Fibroblast of skin of abdomen (primary cell): ENCODE measurements at places on chromosomes 12 and 14.

DNA sequence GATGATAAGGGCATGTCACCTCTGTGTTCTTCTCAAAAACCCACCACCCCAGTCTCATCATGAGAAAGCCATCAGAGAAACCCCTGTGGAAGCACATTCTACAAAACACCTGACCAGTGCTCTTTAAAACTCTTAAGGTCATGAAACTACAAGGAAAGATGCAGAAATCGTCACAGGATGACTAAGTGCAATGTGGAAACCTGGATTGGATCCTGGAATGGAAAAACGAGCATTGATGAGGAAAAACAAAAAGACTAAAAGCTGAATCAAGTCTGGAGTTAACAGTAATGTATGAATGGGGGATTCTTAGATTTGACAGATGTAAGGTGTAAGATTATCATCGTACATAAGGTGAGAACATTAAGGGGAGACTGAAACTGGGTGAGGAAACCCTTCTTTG lies 211.0 kb downstream of the TBX5 start:
- no peak for DNase-seq

- peak; percentile 89 for DNase-seq
Observed at GRCh38 chr12:104578453-104578852, 121.7 kb downstream of the CHST11 start.

DNA sequence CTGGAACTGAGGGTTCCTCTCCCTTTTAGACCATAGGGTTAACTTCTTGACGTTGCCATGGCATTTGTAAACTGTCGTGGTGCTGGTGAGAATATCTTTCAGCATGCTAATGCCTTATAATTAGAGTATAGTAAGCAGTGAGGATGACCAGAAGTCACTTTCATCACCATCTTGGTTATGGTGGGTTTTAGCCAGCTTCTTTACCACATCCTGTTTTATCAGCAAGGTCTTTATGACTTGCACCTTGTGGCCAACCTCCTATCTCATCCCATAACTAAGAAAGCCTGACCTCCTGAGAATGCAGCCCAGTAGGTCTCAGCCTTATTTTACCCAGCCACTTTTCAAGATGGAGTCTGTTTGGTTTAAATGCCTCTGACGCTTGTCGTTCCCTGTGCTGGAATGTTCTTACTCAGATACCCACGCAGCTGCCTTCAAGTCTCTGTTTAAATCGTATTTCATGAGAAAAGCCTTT lies 44.2 kb downstream of the BBS10 start:
- no peak for DNase-seq

GRCh38 chr12:13099066-13099843 lies 4.2 kb downstream of the GSG1 start:
- DNase-seq, result peak; percentile 26

- DNase-seq, result peak; percentile 29
Observed at GRCh38 chr14:93941293-93941910, 14.3 kb downstream of the FAM181A start.

DNA sequence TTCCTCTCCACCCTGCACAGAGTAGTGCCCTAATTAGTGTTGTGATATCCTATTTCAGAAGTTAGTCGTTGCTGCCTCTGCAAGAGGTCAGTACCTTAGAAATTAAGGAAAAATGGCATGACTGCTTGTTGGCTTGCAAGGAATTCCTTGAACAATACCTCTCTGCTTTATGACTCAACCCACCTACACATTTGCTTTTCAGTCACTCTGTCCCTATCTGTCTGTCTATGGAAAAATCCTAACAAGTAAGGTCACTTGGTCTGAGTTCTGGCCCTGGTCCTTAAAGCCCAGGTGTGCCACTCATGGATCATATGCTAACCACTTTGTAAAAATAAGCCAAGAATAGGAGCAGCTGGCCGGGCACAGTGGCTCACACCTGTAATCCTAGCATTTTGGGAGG lies 116.4 kb upstream of the ATF1 start:
- peak; percentile 14 for DNase-seq

DNA sequence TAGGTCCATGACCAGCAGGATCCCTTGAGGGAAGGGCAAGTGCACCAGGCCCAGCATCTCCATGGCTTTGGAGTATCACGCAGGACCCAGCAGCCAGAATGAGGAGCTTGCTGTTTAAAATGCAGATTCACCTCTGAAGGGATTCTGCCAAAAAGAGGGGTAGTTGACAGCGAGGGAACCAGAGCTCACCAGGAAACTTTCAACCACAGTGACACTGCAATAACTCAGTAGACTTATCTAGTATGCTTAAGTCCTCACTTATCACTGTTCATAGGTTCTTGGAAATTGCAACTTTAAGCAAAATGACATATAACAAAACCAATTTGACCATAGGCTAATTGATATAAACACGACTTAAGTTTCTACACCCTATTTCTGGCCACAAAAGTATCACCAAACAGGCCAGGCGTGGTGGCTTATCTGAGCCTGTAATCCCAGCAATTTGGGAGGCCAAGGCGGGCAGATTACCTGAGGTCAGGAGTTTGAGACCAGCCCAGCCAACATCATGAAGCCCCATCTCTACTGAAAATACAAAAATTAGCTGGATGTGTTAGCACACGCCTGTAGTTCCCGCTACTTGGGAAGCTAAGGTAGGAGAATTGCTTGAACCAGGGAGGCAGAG lies 21.4 kb upstream of the CKAP4 start:
- DNase-seq, result no peak

- DNase-seq, result no peak
Observed at GRCh38 chr14:61764342-61765122, 2.3 kb downstream of the SNAPC1 start.

DNA sequence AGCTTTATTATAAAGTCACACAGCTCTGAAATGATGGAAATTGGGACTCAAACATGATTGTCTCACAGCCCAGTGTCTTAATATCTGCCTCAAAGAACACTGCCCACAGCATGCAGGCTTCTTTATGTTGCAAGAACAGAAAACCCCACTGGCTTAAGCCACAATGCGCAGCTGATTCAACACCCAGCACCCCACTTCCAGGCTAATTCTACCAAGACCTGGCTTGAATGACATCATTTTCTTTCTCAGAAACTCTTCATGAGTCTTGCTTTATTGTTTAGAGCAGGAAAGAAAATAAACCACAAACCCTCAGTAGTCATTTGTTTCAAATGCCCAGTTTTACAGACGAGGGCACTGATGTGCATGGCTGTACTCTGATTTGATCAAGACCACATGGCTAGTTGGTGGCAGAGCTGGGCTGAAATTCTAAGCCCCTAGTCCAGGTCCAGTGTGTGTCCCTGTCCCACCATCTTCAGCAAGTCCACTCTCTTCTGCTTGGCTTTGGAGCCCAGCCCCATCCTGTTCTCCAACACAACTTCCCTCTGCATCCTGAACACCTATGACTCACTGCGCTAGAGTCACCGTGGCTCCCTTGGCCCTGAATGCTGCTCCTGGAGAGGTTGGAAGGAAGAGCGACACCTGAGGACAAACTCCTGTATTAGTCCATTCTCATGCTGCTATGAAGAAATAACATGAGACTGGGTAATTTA lies 50.3 kb upstream of the SRSF5 start:
- DNase-seq, result peak; percentile 90

DNA sequence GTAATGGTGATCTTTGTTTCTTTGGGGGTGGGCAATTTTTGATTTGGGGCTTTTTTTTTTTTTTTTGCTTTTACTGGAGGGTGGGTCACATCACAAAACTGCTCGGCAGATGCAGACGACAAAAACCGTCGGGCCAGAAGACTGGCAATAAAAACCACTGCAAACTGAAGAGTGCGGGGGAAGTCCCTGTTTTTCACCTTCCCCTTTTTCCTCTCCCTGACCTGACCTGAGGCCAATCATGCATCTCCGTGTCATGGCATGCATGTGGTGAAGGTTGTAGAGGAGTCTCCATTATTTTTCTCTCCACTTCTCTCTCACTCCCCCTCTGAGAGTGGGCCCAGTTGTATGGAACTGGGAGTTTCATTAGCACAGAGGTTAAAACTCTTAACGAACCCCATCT lies 57.5 kb downstream of the AP5M1 start:
- DNase-seq, result no peak

- DNase-seq, result no peak
Observed at GRCh38 chr12:64669270-64669842, 59.1 kb downstream of the RASSF3 start.

- DNase-seq, result no peak
Observed at GRCh38 chr12:113803759-113804140, 162.4 kb downstream of the RBM19 start.

- no peak for DNase-seq
Observed at GRCh38 chr14:65613131-65613650, 200.7 kb downstream of the FUT8 start.

DNA sequence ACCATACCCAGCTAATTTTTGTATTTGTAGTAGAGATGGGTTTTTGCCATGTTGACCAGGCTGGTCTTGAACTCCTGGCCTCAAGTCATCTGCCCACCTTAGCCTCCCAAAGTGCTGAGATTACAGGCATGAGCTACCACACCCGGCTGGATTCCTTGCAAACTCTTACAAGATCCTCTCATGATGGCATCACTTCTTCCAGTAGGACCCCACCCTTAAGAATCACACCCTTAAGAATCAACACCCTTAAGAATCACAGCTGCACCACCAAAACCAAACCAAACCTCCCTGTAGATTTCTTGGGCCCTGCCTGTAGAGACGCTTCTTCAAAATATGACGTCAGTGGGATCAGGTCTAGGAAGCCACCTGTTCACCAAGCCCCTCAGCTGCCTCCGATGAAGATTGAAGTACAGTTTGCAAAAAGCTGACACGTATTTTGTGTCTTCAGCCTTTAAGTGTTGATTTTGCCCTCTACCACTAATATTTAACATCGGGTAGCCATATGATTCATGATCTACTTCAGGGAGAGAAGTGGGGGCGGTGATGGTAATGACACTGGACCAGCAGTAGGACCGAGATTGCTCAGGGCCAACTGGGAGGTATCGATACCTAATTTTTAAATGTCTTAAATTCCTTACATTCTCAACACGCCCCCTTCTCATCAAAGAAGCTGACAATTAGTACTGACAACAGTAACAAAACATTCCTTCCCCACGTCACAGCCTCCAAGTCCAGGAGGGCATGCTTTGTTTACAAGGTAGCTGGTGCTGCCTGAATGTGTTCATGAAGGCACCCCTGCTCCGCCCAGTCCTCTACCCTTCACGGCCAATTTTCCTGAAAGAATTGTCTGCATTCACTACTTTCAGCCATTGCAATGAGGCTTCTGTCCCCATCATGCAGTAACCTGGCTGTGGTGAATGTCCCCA lies 57.2 kb downstream of the ESRRB start:
- DNase-seq, result no peak

GRCh38 chr12:57474430-57474829 lies 5.2 kb downstream of the ARHGAP9 start:
- no peak for DNase-seq

DNA sequence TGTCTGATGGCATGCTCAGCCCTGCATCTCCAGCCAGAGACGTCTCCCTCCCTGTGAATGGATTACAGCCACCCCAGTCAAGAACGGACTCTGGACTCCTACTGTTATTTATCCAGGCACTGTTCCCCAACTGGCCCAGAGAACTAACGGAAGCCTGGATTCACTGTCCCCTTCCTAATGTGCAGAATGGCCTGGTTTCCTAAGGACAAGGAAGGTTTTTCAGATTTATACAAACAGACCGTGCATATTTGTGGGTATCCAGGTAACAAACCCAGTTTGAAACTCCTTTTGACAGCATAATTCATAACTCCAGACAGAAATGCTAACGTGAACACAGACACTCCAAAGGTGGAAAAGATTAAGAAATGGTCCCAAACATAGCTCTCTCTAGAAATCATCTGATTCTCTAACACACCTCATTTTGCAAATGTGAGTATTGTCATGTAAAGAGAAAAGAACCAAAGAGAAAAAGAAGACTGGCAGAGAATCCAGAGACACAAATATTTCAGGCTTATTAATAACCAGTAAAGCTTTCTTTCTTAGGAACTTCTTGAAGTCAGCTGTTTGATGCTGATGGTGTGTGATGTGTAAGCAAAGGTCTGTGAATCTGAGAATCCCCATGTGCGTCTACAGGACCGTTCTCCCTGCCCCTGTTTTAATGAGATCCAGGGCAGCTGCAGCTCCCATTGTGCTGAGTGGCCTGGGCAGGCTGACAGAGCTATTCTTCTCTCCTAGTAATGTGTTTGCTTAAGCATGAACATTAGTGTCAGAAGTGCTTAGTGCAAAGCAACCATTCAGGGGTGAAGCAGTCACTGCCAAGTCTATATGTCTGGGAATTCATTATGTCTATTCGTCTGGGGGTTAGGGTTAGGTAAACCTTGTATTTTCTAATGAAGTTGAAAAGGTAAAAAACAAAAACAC lies 86.8 kb upstream of the HIF1A start:
- DNase-seq, result peak; percentile 76

- DNase-seq, result no peak
Observed at GRCh38 chr12:13913371-13913770, 68.0 kb downstream of the GRIN2B start.

DNA sequence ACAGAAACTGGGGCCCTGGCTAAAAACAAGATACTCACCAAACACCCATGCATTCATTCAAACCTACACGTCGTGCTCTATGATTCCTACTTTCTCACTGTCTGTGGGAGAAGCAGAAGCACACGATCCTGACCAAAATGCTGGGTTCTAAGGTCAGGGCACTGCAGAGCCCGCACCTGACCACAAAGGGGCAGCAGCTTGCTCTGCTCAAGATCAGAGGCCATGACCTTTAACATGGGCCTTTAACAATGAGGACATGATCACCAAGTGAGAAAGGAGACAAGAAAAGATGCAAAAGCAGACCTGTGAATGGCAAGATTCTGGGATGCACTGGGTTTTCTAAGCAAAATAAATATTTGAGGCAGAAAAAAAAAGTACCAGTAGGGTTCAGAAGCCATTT lies 40.1 kb upstream of the VPS33A start:
- no peak for DNase-seq

- DNase-seq, result no peak
Observed at GRCh38 chr14:91870001-91870400, 2.7 kb upstream of the TC2N start.

DNA sequence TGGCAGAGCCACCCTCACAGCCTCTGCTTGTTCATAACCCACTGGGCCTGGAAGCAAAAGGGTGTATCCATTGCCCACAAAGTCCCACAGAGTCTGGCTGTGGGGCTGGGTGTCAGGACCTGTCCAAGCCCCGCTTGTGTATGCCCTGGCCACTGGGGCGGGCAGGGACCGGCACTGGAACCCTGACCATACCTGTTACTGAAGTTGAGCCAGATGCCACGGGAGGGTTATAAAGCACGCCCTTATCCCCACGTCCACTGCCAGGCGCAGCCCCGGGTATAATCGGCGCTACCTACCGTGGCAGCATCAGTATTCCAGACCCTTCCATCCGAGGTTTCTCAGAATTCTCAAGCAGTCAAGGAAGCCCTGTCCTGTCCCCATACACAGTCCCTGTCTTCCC lies 40.8 kb downstream of the PHETA1 start:
- DNase-seq, result no peak
